NCI-H2227 treated with DMSO at 0.1 percent for 48 hours (cell line): ENCODE measurements at places on chromosomes 11 and 22.

GRCh38 chr11:117919781-117920221 is 9.4 kb downstream of the TMPRSS13 start:
- DNase-seq, result no peak

GRCh38 chr11:65262381-65262680 is 569 bp downstream of the POLA2 start:
- no peak for DNase-seq

DNA sequence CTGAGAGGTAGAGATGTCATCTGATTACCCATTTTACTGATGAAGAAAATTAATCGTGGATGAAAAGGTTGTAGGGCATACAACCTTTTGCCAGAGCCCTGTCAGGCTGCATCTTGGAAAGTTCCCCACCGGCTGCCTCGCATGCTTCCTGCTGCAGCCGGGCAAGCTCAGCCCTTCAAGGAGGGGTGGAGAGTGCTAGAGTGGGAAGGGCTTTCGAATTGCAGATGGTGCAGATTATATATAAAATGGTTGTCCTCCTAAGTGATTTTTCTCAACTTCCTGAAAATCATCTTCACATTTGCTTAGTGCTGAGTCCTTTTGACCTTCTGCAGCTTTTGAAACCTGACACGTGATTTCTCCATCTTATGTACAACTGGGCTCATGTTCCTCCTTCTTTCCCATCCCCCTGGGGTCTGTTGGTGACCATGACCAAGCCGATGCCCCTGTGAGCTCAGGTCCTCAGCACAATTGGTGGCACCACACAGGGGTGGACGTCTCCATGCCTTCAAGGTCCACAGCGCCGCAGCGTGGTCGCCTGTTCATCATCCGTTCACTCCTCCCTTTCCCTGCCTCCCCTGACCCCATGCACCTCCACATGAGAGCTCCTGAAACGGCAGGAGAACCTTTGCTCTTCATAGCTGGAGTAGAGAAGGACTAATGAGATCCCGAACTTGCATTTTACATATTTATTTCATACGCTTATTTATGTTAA is 47.6 kb upstream of the MYO18B start:
- no peak for DNase-seq

- no peak for DNase-seq
Observed at GRCh38 chr11:121071846-121072450, 29.1 kb upstream of the TECTA start.

DNA sequence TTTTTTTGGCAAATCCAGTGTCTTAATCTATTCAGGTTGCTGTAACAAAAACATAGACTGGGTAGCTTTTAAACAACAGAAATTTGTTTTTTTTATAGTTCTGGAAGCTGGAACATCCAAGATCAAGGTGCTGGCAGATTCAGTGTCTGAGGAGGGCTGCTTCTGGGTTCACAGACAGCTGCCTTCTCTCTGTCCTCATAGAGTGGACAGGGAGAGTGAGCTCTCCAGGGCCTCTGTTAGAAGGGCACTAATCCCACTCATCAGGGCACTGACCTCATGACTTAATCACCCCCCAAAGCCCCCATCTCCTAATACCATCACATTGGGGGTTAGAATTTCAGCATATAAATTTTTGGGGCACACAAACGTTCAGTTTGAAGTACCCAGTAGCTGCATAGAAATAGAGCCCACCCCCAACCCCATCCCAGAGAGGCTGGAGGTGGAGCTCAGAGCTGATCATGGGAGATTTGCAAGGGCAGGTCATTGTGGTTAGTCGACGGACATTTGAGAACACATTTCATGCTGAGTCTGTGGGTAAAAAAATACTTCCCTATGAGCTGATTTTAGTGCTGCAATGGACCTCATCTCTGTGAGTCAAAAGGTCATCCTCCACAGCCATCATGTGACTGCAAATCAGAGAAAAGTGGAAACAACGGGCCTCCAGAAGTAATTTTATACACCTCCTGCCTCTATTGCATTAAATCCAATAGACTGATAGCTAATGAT is 203.1 kb upstream of the CADM1 start:
- no peak for DNase-seq

DNA sequence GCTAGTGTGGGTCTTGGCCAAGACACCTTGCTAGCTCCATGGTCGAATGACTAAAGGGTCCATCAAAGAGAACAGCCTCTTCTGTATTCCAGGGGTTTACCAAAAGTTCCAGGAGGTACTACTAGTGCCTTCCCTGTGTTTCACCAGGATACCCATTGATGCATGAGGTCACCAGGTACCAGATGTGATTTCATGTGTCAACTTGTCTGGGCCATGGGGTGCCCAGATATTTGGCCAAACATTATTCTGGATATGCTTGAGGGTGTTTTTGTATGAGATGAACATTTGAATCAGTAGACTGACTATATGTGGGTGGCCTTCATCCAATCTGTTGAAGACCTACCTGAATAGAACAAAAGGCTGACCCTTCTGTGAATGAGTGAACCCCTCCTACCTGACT is 92.8 kb downstream of the GALNT18 start:
- DNase-seq, result no peak

- DNase-seq, result no peak
Observed at GRCh38 chr11:14308114-14308896, 50.7 kb downstream of the RRAS2 start.

DNA sequence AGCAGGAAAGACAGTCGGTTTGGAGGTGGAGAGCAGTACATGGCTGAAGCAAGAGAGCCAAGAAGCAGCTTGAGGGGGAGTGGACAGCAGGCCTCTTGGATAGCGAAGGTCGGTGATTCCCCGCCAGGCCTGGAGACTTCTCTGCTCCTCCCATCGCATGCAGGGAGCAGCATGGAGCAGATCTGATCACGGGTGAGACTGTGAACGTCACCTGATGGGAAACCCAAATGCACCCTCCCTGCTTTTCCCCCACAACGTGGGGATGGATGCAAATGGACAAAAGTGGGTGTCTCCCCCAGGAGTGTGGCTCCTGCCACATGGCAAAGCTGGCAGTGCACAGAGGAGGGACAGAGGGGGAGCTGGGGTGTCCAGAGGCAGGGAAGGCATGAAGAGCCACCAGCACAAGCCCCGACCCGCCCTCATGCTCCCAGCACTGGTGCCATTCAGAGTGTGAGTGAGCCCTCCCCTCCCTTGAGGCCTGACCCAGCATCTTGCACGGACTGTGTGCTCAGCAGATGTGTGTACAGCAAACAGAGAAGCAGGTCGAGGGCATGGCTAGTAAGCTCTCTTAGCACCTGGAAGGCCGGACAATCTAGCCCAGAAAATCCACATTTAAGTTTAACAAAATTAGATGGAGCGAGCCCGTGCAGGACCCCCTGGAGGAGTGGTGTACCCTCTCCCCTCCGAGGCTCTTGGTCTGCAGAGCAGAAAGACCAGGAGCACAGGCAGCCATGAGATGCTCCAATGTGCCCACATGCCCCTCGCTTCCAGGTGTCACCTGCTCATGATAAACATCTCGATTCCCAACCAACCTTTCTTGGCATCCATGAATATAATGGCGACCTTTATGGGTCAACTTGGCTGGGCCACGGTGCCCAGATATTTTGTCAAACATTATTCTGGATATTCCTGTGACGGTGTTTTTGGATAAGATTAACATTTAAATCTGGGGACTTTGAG is 661.7 kb downstream of the TBC1D22A start:
- no peak for DNase-seq

DNA sequence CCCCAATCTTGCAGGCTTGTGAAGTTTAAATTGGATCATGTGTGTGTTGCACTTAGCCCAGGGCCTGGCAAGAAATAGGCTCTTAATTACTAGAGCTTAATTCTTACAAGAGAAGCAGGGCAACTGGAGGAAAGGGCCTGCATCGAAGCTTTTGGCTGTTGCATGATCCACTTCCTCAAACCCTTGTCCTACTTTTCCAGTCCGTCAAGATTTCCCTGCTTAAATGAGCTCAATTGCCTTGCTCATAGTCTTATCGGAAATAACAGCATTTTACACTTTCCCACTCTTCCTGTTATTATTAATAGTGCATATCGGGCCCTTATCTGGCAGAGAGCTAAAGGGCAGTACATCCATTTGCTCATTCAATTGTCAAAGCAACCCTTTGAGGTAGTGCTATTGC is 18.1 kb downstream of the DTX4 start:
- no peak for DNase-seq

DNA sequence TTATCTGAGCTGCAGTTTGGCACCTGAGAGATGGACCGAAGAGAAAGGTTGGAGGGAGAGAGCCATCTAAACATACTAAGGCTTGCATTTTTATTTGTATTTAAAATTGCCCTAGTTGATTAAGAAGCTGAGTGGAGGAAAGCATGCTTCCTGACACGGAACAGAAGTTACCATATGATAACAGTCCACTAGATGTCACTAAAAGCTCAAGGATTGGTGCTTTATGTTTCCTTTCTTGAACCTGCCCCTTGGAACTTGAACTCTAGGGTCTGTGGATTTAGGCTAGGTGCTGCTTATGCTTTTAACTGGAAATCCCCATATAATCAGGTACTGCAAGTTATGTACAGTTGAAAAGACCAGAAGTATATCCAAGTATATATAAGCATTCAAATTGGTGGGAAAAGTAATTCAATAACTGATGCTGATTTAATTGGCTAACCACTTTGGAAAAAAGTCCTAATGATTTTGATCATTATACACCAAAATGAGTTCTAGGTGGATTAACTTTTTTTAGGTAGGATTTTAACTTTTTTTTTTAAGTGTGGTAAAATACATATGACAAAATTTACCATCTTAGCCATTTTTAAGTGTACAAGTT is 9.5 kb downstream of the RBMXL2 start:
- DNase-seq, result peak; percentile 21

DNA sequence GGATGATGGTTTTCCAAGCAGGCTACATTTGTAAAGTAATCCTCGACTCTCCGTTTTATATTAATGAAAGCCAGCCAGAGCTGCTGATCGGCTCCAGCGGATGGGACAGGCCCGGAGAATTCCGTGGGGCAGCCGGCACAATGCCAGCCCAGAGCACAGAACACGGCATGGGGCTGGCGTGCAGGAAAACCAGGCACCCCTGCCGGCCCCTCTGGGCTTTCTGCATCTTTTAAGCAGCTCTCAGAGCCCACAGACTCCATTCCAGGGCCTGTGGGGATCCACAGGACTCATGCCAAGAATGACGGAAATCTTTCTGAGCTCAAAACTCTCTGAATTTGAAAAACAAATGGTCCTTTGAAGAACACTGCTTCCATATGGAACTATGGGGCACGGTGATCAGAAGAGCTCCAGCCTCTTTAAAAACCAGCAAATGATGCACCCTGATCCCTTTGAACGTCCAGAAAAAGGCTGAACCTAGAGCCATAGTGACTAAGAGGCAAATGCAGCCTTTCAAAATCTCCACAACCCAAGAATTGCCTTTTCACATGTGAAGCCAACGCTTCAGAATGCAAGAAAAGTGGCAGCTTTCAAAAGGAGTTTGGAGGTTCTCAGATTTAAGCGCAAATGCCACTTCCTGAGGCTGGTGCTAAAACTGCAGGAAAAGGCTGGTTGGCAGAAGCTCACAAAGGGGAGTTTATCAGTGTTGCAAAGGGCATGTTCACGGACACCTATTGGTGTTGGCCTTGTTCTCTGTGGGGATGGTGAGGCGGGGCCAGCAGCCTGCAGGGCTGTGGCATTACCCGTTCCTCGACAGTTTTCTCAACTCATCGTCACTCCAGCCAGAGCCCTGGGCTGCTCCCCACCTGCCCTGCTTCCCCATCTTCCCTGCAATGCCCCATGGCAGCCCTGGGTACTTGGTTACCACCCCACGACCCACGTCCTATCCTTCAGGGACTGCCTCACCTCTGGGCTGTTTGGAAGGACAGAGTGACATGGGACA is 212.5 kb downstream of the CTTN start:
- DNase-seq, result no peak
